ENCODE measurements at places on chromosomes 2 and 18.
A peak's percentile ranks its signal among the peaks of the same experiment; 100 is the strongest.

DNA sequence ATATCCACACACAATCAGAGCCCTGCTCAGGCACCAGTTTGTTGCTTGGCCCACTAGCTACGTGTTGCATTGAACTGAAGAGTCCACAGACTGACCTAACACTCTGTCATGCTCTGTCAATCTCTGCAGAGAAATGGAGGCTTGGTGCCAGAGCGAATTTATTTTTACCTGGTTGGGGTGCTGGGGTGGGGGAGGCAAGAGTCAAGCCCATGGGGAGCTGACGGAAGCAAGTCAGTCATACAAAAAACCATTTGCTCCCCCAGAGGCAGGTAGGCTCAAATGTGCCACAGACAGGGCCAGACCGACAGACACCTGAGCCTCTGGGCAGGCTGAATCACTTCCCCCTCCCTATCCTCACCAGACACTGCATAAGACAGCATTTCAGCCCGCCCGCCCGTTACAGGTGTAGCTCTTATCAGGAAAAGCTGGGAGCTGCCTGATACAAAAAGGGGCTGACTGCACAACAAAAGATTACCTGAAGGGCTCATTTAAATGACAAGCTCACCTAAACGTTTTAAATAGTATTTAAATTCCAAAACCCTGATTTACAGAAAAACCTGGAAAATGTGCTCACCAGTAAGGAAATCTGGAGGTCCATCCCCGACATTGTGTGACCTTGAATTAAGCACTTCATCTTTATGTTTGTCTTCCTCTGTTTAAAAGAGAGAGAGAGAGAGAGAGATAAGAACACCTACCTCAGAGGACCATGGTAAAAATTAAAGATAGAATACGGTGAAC, 2.1 kb upstream of the PCBP1 start:
- DNase-seq = no peak

DNA sequence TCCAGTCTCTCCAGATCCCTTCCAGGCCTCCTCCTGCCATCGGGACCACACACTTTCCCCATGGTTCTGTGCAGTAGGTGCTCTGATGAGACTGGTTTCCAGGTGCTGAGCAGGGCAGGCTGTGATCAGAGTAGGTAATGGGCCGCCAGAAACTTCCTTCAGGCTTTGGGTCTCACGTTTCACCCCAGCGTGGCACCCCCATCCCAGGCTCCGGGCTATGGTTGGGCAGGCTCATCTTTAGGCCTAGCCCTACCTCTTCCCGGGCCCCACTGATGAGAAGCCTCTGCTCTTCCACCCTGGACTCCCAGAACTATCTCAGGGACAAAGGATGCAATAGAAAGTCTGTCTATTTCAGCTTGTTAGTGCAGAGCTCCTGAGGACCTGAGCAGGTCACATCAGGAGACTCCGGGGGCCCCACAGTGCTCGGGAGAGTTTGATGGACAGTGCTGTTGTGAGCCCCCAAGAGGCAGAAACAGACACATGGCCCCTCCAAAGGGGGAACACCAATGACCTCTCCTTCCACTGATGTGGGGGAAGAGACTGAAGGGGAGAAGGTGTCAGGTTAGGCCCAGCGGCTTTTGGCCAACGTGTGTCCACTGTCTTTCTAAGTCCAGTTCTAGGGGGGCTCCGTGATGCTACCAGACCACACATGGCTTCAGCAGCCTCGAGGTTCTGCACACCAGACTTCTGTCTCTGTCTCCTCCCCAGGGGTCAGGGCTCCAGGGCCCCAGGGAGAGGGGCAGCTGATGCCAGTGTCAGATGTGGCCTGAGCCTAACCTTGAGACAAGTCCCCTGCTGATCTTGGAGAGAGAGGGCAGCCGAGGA, 5.8 kb upstream of the PROM2 start:
- no peak for DNase-seq

DNA sequence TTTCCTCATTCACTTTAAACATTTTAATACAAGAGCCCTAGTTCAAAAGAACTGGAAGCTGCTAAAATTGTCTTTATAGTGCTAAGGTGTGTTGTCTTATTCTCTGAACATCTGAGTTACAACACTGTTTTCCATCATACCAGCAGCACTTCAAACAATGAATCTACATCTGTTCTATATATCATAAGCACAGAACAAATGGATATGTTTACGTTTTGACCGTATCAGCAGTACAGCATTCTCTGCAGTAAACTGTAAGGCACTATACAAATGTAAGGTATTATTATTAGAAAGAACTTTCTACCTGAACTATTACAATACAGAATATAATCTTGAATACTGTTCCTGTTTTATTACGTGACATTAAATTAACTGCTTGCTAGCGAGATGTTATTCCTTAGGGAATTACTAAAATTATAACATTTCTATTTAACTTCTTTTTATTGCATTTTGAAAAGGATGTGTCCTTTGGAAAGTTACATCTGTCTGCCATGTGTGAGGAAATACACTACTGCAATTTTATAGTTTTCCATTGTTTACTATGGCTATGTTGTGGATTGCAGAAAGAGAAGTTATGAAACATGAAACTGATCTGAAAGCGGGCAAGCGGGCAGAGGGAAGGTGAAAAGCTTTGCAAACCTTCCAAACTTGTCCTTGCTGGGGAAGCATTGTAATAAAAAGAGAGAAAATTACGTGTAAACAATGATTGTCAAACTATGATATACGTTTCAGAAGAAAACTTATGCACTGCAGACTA, 13.7 kb downstream of the NCKAP1 start:
- peak; percentile 31 for DNase-seq

- DNase-seq = peak; percentile 2
Measured at GRCh38 chr2:98559581-98559980, 48.7 kb downstream of the COA5 start.

- DNase-seq = peak; percentile 2
Measured at GRCh38 chr2:174333017-174333371, 1.8 kb upstream of the SP9 start.

- DNase-seq = no peak
Measured at GRCh38 chr2:218083352-218083676, 14.3 kb downstream of the RUFY4 start.

GRCh38 chr2:2472881-2473280, 141.8 kb upstream of the MYT1L start:
- DNase-seq = no peak

GRCh38 chr2:206442474-206442832, 879 bp upstream of the ADAM23 start:
- no peak for DNase-seq

- no peak for DNase-seq
Measured at GRCh38 chr18:22141211-22141610, 28.2 kb upstream of the GATA6 start.

GRCh38 chr2:241563571-241563980, 5.0 kb downstream of the BOK start:
- DNase-seq = no peak

- peak; percentile 62 for DNase-seq
Measured at GRCh38 chr2:172427256-172427989, at the start of gene ITGA6. ITGA6 (plus strand) TSS chr2:172427586.

DNA sequence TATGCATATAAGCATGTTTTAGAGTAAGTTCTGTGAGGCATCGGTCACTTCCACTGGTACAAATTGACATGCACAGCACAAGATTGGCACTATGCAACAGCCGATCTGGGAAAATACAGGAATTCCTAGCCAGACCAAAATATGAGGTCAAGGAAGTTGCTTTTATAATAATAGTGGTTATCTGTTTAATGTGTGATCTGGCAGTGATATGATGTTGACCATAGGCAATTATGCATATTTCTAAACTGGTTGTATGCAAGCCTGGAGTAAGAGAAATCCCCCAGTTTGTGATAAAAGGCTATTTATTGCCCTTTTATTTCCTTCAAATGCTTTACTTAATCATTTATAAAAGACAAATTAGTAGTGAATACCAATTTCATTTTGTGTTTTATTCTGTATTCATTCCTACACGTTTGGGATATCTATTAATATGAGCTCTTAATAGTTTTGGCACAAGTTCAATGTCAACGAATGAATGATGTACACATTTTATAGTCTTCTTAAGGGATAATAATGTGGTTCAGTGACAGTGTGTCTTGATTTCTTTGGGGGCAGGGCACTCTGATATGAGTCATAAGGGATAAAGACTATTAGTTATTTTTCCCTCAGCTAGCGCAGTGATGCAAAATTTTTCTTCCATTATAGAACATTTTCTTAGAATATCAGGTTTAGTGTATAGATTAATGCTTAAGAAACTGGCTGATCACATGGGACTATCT, 34.7 kb upstream of the ZEB2 start:
- DNase-seq = no peak

GRCh38 chr2:222701233-222701632, 29.8 kb downstream of the MOGAT1 start:
- no peak for DNase-seq

DNA sequence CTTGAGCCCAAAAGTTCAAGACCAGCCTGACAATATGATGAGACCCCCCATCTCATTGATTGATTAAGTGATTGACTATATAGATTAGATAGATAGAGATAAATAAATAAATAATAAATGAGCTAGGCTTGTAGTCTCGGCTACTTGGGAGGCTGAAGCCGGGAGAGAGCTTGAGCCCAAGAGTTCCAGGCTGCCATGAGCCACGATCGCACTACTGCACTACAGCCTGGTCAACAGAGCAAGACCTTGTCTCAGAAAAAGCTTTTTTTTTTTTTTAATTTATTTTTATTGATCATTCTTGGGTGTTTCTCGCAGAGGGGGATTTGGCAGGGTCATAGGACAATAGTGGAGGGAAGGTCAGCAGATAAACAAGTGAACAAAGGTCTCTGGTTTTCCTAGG, 12.4 kb downstream of the EIPR1 start:
- DNase-seq = no peak

GRCh38 chr2:208466920-208467298, 60.3 kb downstream of the PTH2R start:
- DNase-seq = no peak
